Mucosa of gallbladder (tissue), 1 donor: ENCODE measurements at places on chromosomes 2 and 18. TPM values are rescaled to one million over a fixed set of nuclear protein-coding genes. Genes with fewer than 3 reads are reported as not detected.

DNA sequence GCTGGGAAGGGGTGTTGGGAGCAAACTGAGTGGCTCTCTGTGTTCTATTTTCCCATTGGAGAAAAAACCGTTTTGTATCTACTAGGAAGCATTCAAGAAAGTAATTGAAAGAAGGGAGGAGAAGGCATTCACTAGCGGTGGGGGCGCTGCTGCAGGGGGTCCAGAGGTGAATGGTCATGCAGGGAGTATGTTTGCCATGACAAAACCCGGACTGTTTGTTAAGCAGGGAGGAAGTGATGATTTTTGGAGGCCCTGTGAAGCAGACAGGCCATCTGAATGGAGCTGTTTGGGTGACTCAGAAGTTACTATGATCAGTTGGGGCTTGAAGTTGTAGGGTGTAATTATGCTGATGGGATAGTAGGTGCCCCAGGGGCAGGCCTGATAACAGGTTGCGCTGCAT lies 7.0 kb downstream of the TAF4B start:
- no peak for DNase-seq

DNA sequence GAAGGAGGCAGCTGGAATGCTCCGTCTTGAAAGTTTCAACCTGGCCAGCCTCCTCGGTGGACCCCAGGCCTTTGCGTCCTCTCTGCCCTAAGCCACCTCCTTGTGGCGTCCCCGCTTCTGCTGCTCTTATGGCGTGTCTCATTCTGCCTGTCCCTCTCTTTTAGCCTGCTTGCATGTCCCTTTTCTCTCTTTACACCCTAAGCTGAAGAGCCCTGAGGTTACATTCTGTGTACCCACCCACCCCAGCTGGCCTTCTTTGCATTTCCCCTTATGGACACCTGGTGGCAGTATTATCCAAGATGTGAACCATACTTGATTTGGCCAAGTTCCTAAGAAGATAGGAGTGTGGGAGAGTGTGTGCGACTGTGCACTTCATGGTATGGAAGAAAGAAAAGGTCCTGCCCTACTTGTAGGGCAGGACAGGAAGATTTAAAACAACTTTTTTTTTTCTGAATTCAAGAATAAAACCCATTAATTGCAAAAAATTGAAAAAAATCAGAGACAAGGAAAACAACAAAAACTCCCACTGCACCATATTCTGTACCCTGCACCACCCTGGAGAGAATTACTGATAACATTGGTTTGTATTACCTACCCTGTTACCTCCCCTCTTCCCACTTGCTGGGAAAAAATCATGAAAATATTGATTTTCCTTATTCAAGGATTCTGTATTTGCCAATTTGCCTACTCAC lies 77.4 kb downstream of the DYSF start:
- no peak for DNase-seq

DNA sequence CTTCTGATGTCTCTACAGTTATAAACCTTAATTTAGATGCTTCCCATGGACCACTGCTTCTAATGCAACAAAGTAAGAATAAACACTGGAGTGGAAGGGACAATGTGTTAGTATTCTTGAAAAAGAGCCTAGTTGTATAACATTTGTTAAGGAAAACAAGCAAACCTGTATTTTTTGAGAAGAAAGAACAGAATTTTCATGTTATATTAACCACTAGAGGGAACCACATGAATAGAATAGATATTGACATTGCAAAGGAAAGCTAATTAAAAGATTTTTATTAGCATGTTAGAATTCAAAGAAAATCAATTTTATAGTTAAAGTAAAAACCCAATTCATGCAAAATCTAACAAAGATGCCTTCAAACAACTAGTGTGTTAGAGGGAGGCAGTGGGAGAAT lies 151.2 kb upstream of the BARD1 start:
- DNase-seq, result no peak

DNA sequence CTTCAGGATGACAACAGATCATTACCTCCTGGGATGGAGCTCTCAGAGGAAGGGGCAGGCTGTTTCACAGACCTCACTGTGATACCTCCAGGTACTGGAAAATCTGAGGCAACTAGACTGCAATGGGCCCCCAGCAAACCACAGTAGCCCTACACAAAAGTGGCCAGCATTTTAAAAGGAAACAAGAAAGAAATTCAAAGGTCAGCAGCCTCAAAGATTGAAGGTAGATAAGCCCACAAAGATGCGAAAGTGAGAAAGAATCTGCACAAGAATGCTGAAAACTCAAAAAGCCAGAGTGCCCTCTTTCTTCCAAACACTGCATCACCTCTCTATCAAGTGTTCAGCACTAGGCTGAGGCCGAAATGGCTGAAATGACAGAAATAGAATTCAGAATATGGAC lies 499.5 kb upstream of the CHAC2 start:
- no peak for DNase-seq

GRCh38 chr2:124353656-124354055 lies 328.6 kb downstream of the CNTNAP5 start:
- DNase-seq, result no peak

GRCh38 chr2:138827426-138828054 lies 47.4 kb upstream of the NXPH2 start:
- DNase-seq, result no peak

DNA sequence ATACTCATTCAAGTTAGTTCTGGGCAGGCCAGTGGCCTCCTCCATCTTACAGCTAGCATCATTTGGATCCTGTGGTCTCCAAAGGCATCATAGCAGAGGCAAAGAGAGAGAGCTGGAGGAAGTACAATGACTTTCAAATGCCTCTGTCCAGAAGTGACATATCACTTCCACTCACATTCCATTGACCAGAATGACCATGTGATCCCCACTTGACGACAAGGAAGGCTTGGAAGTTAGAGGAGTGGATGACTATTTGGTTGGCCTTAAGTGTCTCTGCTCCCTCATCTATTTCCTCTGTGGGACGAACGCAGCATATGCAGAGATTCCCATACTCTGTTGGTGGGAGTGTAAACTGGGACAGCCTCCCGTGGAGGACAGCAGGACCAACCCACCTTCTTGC lies 27.8 kb upstream of the MLPH start:
- DNase-seq, result no peak

GRCh38 chr2:30223413-30223874 lies 7.9 kb upstream of the LBH start:
- no peak for DNase-seq

DNA sequence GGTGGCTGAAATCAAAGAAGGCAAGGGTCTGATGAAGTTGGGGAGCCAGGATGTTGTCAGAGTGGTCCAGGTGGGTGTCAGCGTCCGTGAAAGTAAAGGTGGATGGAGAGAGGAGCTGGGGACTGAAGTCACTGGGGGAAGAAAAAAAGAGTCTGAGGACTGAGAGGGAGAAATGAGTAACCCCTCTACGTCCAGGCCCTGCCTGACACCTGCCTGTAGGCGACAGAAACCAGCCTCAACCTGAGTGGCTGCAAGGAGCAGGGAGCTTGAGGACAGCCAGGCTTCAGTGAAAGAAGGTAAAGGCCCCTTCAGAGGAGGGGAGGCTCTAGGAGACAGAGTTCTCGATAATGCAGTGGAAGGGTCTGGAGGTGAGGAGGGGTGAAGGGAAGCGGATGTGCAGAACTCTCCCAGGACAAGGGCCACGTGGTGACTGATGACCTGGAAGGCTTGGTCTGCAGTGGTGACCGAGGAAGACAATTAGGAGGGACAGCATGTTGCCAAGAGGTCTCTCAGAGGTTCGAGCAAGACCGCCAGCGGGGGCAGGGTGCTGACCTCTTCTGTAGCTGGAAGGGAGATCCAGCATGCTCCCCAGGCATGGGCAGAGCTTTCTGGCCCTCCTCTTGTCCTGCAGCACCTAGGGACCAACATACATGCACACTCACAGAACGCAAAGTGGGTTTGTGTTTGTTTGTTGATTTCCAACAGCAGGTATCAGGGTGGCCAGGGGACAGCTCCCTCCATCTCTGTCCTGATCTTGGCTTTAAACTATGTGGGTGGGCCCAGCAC lies 86.6 kb upstream of the TMEM247 start:
- no peak for DNase-seq

DNA sequence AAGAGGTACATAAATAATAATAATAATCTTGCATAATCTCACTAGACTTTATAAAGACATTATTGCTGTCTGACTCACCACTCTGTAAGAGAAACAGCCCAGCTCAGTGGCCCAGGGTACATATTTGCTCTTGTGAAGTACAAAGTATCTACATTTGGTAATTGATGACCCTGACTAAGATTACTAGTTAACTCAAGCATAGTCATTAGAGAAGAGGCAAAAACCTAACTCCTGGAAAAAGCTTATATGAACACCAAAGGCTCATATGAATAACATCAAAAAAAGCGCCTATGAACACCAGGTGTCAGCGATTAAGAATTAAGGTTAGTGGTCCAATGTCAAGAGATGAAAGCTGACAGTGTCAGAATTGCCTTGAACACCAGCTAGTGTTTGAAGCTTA lies 38.4 kb downstream of the RAD51AP2 start:
- DNase-seq, result no peak

DNA sequence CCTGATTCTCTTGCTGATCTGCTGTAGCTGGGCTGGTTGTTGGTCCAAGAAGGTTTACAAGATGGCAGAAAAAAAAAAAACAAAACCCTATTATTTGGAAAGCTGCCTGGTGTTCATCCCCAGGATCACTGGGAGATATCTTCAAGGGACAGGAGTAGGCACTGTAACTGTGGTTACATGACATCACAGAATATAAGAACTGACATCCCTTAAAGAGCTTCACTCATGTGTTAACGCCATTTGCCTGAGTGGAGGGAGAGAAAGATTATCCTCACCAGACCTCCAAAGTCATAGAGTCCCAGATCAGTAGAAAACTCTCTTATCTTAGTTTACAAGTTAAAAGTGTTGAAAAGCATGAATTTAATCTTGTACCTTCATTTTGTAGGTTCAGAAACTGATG lies 95.3 kb upstream of the BZW1 start:
- DNase-seq, result no peak

HJURP gene
- 1.9 TPM for total RNA-seq

DNA sequence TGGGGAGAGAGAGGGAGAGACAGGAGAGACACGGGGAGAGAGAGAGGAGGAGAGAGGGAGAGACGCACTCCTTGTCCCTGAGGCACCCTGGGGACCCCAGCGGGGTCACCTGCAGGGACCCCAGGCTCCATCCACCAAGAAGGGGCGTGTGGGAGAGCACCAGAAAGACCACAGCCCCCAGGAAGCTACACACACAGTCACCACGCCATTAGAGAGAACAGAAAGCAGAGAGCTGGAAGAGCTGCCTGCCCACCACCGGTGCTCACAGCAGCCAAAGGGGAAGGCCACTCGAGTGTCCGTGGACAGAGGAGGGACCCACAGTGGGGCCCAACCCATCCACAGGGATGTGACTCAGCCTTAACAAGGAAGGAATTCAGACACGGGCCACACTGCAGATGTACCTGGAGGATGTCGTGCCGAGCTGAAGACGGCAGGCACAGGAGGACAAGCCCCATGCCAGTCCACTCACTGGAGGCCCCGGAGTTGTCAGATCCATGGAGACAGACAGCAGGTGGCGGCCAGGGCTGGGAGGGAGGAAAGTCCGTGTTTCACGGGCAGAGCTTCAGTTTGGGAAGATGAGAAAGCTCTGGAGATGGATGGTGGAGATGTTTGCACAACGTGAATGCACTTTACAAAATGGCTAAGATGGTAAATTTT lies 11.5 kb upstream of the NFATC1 start:
- no peak for DNase-seq

DNA sequence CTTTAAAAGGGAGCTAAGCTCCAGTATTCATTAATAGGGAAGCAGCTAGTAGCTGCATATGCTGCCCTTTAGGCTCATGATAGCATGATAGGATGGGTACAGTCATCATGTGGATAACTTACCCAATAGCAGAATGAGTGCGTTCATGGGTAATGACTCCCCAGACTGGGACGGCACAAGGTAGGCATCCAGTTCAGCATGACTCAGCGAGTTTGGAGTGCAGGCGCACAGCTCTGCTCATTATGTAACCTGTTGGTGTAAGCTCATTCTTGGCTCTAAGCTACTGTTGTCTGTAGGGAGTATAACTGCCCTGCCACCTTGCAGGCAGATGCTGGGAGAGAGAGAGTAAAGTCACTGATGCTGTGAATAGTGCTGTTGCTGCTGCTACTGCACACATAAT lies 209.2 kb upstream of the SYT4 start:
- DNase-seq, result no peak

CGREF1 gene
- 1.1 TPM for total RNA-seq

MYO7B gene
- total RNA-seq, result 125 TPM

GCG gene
- 0.17 TPM for total RNA-seq

DNA sequence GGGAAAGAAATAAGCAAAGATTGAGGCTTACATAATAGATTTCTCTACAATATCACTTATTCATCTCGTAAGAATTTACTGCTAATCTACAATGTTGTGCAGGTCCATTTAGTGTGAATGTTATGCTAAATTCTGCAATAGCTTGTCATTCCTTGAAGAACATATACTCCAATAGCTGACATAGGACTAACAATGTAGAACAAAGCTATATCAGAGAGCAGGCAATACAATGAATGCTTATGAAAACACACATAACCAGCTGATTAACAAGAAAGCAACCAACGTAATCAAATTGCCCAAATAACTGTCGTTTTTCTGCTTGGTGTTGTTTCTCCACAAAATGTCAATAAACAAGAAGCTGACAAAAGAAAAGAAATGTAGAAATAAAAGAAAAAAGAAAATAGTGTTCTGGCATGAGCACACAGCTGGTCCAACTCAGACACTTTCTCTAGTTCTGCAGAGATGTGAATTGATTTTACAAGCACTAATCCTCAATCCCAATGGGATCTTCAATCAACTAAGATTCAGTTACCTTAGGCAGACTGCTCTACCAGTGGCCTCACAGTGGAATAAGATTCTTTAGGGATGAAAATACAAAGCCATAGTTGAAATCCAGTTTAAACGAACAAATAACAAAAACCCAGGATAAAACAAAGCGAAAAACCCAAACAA lies 1024.7 kb upstream of the PIK3C3 start:
- no peak for DNase-seq

NXPH2 gene
- not detected for total RNA-seq

DNA sequence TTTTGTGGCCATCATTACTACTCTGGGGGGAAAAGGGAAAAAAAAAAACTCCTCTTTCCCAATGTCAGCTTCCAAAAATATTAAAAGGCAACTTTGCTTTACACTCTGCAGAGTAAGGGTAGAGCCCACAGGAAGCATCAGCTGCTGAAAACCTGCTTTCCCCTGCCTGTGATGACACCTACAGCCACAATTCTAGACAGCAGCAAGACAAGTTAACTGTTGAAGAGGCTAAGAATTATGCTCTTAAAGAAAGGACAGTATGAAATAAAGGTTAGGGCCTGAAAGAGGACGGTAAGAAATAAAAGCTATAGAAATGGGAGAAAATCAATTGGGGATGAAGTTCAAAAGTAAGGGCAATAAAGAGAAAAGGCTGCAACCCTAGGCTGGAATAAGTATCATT lies 3.0 kb downstream of the PDE11A start:
- DNase-seq, result no peak

- DNase-seq, result no peak
Measured at GRCh38 chr18:55407774-55408535, 180.0 kb downstream of the TCF4 start.

RAB6C gene
- total RNA-seq, result 0.23 TPM

DNAJC5G gene
- total RNA-seq, result not detected

GRCh38 chr2:20595439-20596192 lies 55.3 kb downstream of the HS1BP3 start:
- DNase-seq, result no peak
